ENCODE measurements at places on chromosomes 13 and 19.
A peak's percentile ranks its signal among the peaks of the same experiment; 100 is the strongest.

DNA sequence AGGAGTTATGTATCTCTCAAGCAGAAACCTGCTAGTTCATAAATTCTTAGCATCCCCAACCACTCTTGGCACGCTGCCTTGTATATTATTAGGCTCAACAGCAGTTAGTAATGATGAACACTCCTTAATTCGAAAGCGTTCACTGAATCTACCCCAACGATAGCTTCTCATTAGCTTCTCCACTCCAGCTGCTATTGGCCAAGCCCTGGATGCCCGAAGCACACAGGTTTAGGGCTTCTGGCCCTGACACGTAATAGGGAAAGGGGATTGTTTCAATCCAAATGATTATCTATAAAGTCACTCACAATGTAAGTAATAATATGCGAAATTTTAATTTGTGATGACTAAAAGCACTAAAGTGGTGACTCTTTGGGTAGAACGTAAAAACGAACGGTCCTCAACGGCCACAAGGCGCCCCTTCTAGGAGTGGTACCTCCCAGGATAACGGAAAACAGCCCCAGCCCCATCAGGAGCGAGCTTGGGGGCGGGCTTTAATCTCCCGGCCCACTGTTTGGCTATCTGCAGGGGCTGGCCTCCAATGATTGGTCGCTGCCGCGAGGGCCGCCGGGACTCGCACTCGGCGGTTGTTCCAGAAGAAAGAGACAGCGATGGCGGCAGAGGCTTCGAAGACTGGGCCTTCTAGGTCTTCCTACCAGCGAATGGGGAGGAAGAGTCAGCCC lies at the start of gene RNF17:
Gene RNF17 (plus strand): TSS at position 574 of the 680 bp plus-strand sequence. CDS start 35 bp downstream, at position 609.
- DNase-seq: no peak

DNA sequence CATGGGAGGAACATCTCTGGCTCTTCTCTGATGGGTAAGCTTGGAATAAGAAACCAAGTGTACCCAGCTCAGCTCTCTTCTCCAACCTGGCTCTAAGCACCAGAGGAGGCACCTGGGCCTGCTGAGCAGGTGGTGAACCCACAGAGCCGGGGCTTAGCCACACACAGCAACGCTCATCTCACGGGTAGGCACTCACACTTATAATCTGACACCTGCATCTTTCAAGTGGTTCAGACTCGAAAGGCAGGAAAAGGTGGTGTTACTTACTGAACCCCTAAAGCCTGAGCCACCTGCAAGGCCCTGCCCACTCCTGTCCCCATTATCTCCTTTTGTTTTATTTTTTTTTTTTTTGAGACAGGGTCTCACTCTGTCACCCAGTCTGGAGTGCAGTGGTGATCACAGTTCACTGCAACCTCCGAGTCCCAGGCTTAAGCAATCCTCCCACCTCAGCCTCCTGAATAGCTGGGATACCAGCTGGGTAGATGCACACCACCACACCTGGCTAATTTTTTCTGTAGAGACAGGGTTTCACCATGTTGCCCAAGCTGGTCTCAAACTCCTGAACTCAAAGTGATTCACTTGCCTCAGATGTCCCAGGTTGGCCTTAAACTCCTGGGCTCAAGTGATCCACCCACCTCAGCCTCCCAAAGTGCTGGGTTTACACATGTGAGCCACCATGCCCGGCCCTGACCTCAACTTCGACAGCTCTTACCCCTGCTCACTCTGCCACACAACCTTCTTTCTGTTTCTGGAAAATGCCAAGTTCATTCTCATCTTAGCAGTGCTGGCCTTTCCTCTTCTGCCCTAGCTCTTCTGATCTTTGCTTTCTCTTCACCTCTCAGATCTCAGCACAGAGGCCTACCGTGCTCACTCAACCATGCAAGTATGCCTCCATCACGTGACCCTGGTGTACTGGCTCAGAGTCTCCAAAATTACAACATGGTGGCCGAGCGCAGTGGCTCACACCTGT lies 9.7 kb downstream of the FBXL12 start:
- no peak for DNase-seq

DNA sequence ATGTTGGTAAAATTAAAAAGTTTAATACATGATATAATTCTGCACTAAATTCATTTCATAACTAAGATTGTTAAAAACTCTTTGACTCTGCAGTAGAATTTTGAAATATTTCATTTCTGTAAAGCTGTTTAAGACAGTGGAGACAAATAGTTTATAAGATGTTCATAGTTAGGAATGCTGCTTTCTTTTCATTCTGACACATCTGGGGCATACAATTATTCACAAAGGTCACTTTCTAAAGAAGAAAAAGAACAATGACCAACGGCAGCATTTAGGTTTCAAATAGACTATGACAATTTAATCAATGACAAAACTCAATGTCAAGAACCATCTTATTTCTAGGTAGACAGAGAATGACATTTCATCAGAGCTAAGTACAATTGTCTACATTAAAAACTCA lies 1422.1 kb downstream of the PCDH9 start:
- no peak for DNase-seq

- no peak for DNase-seq
Measured at GRCh38 chr13:72255908-72256307, 388.9 kb upstream of the DACH1 start.

GRCh38 chr13:34620862-34621261 lies 321.2 kb upstream of the NBEA start:
- DNase-seq: no peak

- no peak for DNase-seq
Measured at GRCh38 chr13:101332583-101332982, 83.7 kb downstream of the NALCN start.

- DNase-seq: peak; percentile 69
Measured at GRCh38 chr13:110616103-110617101, 1.1 kb downstream of the NAXD start.

DNA sequence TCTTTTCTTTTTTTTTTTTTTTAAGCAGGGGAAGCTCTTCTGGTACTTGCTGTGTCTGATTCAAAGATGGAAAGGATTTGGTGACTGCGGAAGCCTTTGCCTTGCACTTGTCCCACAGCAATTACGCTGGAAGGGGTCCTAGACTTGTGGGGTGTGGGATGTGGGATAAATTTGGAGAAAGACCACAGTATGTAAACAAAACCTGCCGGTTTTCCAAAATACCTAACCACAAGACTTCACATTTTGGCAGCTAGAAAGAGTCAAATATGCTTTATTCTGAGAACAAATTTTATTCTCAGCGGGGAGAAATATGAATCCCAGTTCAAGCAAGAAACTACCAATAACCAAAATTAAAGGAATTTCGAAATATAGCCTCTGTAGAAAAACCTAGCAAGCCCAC lies 176.5 kb downstream of the SPRY2 start:
- DNase-seq: no peak

DNA sequence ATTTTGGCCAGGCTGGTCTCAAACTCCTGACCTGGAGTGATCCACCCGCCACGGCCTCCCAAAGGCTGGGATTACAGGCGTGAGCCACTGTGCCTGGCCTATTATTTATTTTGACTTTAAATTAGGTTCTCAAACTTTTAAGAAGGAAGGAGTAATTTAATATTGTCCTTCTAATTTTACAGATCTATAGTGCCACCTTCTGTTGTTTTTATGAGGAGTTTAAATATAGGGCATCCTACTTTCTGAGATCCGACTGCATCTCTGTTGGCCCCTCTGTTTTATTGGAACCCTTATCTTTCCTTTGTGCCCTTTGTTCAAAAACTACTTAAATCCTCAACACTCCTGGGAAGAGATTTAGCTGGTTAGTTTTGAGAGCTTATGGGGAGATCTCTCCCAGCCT lies 25.4 kb upstream of the ZMYM5 start:
- DNase-seq: no peak

- DNase-seq: peak; percentile 63
Measured at GRCh38 chr19:50803633-50804419, 13.6 kb downstream of the ACP4 start.

- DNase-seq: no peak
Measured at GRCh38 chr19:29489172-29489951, 36.4 kb upstream of the VSTM2B start.

DNA sequence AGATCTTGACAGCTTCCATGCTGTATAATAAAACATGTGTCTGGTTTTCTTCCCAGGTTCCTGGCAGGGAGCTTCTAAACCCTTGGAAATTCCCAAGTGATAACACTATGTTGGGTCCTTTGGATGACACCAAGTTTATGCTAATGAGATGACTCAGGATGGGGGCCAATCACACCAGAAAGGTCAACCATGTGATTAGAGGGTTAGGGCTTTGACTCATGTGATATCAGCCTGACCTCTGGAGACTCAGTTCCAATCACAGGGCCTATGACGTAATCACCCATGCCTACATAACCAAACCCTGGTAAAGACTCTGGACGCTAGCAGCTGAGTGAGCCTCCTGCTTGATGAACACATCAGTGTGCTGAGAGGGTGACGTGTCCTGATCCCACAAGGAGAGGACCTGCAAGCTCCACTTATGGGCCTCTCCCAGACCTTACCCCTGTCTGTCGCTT lies 203.6 kb downstream of the DCLK1 start:
- DNase-seq: no peak

DNA sequence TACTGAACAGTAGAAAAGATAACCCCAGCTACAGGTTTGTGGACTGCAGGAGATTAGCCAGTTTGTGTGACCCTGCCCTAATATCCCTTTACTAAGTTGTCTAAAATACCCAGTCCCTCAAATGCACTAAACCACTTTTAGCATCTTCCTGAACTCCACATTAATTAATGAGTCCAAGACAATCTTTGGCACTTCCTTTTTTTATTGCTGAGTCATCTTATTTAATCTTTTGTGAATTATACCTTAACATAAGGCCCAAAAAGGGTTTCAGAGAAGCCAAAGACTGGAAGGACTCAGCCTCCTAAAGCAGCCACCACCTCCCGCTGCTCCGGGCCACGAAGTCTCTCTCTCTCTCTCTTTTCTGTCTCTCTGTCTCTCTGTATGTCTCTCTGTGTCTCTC lies 48.8 kb upstream of the PDCD5 start:
- DNase-seq: no peak

DNA sequence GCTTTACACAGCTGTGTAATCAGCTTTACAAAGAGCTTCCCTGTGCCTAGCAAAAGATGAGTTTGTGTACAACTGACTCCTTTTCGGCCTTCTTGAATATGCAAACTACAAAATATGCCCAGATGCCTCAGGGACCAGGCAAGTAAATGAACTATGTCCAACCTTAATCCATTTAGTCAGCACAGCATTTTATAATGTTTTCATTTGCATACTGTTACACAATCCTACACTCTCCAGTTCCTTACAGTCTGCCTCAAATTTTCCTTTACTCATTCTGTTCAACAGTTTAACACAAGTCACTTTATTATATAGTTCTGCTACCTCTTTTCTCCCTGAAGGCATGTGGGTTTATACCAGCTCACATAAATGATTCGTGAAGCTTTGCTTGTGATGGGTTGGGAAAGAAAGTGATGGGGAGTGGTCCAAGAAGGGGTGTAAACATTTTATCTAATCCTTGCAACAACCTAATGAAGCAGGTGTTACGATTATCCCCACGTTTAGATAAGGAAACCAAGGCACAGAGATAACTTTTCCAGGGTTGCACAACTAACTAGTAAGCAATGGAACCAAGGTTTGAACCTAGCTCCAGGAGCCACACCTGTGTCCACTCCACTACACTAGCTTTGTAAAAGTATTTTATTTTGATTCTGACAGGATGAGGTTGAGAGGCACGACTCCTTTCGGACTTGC lies 3.3 kb upstream of the USP12 start:
- DNase-seq: no peak

DNA sequence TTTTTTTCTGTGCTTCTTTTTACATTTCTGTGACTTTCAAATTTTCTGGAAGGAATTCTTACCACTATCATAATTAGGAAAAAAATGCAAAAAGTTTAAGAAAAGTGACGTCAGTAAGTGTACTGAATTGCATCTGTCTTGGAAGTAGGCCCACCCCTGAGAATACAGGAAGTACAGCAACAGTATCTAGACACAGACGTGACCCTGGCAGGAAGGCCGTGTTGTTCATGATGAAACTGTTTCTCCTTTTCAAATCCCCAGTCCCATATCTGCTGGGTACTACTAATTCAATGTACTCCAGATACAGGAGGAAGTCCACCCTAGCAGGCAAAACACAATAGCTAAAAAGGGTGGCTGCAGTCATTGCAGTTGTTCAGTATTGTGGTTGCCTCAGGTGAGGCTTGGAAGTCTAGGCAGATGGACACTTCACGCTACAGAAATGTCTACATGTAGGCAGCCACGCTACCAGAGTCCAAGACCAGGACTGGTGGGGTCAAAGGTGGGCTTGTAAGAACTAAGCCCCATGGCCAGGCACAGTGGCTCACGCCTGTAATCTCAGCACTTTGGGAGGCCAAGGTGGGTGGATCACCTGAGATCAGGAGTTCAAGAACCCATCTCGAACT lies 49.6 kb upstream of the MED4 start:
- DNase-seq: no peak

DNA sequence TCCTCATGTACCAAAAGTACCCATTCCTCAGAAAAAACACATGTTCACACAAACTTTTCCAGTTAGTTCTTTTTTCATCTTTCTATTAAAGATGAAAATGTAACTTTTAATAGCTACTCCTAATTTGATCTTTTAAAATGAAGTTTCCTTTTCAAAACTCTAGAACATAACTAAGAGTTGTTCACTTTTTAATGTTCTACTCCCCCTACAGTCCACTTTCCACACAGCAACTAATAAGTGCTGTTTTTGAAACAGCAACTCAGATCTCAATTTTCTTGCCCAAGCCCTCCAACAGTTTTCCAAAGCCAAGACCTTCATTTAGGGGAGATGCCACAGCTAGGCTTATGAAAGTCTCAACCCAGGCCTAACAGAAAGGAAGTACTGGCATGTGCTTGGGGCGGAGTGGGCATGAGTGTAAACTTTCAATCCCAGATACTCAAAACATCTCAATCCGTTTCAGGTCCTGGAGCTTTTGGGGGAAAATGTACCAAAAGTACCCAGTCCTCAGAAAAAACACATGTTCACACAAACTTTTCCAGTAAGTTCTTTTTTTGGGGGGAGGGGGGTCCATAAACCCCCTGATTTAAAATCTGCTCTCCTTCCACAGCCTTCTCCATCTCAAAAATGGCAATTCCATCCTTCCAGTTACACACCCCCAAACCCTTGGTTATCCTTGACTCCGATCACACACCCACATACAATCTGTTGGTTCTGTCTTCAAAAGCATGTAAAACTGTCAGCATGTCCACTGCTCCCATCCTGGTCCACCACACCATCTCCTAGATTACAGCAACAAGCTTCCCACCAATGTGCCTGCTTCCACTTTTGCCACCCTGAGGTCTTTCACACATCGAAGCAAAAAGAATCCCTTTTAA lies 2.0 kb downstream of the FBL start:
- no peak for DNase-seq

- no peak for DNase-seq
Measured at GRCh38 chr13:21426238-21426637, 32.9 kb downstream of the ZDHHC20 start.

- DNase-seq: no peak
Measured at GRCh38 chr13:113448545-113448884, 4.8 kb downstream of the ADPRHL1 start.

Measured in activated CD8-positive, alpha-beta memory T cell treated with anti-CD3 and anti-CD28 coated beads, Interleukin-2, amount 50 U/mL, for 48 hours (primary cell).